ENCODE measurements at places on chromosomes 12 and 14.
A peak's percentile ranks its signal among the peaks of the same experiment; 100 is the strongest.

GRCh38 chr14:65179918-65180724 is 77.8 kb upstream of the MAX start:
- peak; percentile 66 for DNase-seq

- no peak for DNase-seq
These were observed 2.1 kb downstream of the EML5 start for GRCh38 chr14:88790501-88791251.

GRCh38 chr14:49865431-49865859 is 12.9 kb upstream of the NEMF start:
- peak; percentile 78 for DNase-seq

DNA sequence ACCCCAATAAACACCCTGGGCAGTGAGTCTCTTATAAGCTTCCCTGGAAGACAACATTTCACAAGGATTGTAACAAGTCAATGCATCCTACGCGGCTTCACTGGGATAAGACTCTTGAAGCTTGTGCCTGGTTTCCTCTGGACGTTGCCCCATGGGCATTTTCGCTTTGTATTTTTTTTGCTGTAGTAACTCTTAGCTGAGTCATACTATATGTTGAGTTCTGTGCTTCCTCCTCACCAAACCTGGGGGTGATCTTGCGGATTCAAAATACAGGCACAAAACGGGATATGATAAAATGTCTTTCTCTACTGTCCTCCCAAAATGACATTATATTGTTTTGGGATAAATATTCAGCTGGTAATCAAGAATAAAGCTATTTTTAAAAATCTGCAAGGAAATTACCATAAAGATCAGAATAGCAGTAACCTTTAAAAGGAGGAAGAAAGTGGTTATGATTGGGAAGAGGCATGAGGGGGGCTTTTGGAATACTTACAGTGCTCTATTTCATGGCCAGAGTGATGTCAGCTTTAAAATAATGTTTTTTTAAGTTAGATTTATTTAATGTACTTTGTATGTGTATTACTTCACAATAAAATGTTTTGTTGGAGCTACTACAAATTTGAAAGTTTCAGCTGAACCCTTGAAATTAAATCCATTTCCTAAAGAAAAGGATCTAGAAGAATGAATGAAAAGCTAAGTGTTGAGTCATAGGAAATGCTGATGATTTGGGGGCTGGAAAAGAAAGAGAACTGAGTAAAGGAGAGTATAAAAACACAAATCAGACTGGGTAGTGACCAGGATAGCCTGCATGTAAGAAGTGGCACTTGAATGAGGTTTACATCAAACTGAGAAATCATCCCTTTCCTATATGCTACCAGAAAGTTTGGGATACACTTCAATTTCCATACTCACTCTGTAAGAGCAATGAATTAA is 14.7 kb downstream of the BTBD7 start:
- DNase-seq, result no peak

DNA sequence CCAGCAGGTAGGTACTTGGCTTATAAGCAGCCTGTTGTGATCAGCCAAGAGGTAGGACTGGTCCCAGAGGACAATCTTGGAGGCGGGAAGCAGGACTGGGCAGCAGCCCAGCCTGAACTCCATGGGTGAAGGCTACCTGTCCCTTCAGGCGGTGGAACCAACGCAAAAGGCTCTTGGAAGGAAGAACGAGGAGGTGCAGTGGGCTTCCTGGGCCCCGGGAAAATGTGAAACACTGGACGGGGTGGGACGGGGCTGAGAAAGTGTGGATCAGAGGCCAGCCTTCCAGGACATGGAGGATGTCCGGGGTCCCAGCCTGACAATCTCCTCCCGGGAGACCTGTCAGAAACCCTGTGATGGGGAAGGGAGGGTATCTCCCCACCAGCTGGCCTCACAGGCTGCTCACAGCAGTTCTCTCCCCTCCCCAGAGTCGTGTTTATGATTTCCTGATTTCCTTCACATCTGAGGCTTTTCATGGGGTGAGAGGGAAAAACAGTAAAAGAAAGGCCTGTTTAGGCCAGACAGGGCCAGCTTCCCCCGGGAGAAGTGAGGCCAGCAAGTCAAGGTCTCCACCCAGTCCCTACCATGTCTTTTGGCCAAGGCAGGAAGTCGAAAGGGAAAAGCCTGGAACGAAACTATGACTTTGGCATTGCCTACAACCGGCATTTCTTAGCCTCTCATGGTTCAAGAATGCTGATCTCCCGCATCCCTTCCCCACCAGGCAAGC is 11.3 kb downstream of the CMKLR1 start:
- DNase-seq, result peak; percentile 70

DNA sequence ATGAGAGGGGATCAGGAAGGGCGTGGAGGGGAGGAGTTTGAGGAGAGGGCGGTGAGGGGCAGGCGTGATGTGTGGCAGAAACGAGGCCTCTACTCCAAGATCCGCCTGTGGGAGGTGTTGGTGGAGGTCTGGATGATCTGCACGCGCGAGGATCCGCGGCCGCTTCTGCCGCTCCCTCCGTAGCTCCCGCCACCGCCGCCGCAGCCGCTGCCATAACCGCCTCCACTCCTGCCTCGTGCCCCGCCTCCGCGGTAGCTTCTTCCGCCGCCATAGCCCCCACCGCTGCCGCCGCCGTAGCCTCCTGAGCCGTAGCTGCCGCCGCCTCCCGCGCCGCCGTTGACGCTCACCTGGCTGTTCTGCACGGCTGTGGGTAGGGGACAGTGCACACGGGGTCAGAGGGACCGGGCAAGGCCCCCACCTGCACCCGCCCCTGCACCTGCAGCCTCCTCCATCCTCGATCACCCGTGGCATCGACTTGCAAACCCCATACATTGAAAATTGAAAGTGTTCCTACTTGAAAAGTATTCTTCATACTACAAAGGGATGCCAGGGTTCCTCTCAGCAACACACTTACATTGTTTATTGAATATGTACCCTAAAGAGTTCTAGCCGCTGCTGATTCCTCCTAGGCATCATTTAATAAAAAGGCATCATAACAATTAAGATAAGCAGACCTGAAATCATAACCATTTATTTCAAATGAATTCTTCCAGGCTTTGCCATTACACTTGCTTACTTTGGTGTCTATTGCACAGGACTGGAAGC is 11.1 kb upstream of the KRT1 start:
- DNase-seq, result no peak

DNA sequence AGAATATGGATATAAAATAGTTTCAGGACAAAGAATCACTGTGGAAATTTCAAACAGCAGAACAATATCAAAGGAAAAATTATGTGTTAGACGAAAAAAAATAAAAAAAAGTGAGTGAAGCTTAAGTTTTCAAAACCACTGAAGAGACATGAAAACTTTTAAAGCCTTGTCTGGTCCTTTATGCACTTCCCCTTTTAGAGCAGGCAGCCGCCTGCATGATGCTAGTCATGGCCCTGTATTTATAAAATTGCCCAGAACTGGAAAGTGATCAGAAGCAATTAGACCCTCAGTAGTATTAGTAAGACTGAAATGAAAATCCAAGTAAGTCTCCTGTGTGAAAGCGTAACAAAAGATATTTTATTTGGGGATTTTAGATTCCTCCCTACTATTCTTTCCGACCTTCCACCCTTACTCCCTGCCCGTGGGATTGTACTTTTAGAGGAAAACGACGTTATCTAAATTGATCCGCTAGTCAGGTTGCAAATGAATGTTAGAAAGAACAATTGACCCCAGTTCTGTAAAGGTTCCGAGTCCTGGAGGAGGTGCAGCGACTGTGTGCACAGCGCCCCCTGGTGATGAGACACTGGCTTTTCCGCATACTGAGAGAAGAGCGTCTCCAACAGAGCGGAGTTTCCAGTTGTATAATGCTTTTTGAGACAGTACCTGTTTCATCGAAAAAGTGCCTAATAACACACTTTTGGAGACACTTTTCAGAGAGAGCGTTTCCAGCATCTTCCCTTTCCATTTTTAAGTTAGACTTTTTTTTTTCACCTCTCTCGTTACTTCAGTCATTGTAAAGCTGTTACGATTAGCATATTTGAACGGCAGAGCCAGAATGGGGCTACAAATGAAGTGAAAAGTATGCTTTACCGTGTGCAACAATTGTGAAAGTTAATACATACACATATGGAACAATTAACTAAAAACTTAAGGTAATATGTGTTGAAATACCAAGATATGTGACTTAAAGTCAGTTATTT is 12.4 kb downstream of the MGST1 start:
- DNase-seq, result peak; percentile 76

DNA sequence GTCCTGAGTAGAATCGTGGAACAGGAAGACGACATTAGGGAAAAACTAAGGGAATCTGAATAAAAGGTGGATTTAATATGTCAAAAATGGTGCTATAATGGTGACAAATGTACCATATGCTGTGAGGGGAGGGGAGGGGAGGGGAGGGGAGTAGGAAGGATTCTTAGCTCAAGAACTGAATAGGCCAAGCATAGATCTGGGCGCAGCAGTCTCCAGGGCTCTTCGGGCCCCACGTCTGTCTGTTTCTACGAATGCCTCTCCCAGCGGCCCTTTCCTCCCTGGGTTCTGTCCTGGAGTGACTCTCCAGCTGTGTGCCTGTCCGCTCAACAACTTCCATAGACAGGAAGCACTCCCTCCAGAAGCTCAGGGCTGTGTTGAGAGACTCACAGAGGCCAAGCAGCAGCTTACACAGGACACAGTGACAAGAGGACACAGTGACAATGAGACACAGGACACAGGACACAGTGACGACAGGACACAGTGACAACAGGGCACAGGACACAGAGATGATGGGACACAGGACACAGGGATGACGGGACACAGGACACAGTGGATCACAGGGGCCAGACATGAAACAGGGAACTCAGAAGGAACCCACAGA is 42.4 kb upstream of the PPP2R5C start:
- no peak for DNase-seq

GRCh38 chr12:54997929-54998522 is 13.5 kb upstream of the TESPA1 start:
- DNase-seq, result no peak

GRCh38 chr12:132956011-132956788 is at the start of gene ZNF605:
ZNF605 (minus strand) TSS chr12:132956306; CDS start chr12:132945635, 10,671 bp downstream.
- DNase-seq, result peak; percentile 94

GRCh38 chr14:78758333-78758732 is 588.2 kb downstream of the NRXN3 start:
- no peak for DNase-seq

GRCh38 chr12:45853550-45853949 is 124.0 kb downstream of the ARID2 start:
- no peak for DNase-seq

Measured in right cardiac atrium (tissue), 5 donors.